ENCODE measurements at places on chromosomes 5 and 9.
A peak's percentile ranks its signal among the peaks of the same experiment; 100 is the strongest.

- no peak for DNase-seq
Measured at GRCh38 chr5:76626738-76627137, 3.5 kb upstream of the F2RL2 start.

DNA sequence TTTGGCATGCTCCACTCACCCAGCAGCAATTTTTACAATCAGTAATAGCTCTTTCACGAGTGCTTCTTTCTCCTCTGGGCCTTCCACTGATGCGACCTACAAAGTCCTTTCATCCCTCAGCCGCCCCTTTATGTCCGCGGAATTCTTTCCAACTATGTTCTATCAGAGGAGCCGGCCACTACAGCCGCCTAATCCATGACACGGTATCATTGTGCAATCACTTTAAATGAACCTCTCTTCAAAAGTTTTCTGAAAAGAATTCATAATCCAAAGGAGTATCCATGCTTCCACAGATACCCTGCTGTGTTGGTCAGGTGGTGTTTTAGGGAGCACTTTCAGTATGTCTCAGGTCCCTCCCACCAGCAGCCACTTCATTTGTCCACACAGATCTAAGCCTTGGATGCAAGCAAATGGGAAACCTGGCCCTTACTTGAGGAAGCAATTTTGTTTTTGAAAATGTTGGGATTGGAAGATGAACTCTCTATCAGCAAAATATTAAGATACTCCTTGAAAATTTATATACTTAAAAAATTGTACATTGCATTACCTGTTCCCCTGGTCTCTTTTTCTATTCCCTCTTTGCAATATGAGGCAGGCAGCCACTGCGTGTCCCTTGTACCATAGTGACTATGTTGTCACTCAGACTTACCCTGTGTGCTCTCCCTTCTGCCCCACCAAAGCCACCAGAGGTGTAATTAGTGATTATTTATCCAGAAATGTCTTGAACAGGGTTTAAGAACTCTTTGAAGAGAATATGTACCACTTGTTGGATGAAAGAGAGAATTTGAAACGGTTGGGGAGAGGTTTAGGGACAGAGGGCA, 12.9 kb upstream of the MEF2C start:
- DNase-seq = no peak

DNA sequence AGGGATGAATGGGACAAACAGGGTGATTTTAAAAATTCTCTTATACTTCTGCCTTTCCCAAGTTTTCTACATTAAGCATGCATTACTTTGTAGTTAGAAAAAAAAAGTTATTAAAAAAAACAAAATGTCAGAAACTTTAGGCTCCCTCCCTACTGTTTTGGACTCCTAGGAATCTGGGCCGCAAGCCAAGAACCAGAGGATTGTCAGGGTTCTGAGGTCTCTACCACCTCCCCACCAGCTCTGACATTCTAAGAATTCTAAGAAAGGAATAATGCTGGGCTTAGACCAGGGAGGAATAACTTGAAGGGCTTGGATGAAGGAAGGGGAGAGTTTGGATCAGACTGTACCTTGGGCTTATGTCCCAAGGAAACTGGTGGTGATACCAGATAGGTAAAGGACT, 1.1 kb upstream of the ARHGEF39 start:
- DNase-seq = no peak

DNA sequence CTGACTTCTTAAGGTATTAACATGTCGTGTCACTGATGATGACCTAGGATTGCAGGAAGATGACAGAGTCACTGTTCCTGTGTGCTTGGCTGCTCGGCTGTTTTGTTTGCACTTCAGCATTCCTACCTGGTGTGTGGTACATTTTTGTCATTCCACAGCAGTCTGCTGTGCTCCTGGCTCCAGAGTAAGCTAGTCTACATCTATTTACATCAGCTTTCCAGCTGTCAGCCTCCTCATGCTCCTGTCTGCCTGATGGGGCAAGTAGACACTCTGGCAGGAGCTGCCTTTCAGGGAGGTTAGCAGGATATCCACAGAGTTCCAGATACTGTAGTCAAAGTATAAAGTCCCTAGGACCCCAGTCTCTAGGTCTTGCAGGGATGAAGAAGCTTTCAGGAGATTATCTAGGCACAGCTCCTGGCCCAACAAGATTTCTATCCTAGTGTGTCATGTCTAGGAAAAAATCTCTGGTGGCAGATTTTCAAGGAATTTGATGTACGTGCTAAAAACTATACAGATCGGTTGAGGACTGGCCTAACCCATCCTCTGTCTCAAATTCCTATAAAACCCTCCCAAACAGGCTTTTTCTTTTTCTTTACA, 28.4 kb downstream of the RUSC2 start:
- peak; percentile 87 for DNase-seq

- peak; percentile 32 for DNase-seq
Measured at GRCh38 chr5:34817558-34818351, 21.2 kb upstream of the TTC23L start.

DNA sequence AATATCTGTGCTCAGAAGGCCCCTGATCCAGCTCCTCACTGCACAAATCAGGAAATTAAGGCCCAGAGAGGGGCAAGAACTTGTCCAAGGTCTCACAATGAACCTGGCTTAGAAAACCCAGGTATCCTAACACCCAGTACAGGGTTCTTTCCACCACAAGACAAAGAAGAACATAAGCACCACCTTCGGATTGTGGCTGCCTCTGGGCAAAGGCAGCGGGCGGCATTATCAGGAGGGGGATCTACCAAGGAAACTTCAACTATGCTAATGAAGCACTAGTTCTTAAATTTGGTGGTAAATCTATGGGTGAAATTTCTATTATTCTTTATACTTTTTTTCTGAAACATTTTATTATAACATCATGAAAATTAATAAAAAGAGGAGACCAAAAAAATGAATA, 17.9 kb downstream of the ANXA6 start:
- DNase-seq = no peak

DNA sequence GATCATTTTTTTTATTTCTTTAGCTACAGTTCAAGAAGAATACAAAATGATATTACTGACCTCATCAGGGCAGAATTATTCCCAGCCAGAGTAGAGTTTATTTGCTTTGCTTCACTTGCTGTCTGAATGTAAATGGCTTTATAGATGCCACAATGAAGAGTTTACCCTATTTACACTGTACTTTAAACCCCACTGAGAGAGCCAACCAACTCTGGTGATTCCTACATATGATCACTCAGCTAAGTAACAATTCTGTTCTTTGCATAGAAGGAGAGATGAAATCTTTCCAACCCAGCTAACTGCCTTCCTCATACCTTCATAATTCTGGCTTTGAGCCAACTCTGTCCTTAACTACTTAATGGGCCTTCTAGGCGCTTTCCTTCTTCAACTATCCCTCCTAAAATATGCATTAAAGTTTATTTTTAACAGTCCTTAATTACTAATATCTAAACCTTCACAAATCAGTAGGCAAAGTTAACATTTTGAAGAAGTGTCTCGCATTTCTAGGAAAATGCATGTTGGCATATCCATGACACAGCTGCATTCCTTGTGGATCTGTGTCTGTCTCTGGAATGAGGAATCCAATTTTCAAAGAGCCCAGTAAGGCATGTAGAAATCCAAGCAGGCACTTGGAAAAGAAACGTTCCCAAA, 284.8 kb upstream of the GRAMD2B start:
- DNase-seq = peak; percentile 47

DNA sequence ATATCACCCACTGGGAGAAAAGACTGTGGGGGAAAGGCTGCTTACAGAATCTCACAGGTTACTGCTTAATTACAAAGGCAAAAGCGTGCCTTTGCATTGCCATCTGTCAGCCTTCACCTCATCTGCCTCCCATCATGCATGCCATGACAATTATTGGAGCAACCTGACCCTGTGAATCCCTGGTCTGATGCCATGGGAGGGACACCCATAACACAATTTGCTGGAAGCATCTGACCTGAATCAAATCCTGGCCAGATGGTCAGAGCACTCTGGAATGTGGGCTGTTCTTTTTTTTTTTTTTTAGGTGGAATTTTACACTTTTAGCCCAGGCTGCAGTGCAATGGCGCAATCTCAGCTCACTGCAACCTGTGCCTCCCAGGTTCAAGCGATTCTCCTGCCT, 11.6 kb upstream of the RETREG1 start:
- DNase-seq = no peak

DNA sequence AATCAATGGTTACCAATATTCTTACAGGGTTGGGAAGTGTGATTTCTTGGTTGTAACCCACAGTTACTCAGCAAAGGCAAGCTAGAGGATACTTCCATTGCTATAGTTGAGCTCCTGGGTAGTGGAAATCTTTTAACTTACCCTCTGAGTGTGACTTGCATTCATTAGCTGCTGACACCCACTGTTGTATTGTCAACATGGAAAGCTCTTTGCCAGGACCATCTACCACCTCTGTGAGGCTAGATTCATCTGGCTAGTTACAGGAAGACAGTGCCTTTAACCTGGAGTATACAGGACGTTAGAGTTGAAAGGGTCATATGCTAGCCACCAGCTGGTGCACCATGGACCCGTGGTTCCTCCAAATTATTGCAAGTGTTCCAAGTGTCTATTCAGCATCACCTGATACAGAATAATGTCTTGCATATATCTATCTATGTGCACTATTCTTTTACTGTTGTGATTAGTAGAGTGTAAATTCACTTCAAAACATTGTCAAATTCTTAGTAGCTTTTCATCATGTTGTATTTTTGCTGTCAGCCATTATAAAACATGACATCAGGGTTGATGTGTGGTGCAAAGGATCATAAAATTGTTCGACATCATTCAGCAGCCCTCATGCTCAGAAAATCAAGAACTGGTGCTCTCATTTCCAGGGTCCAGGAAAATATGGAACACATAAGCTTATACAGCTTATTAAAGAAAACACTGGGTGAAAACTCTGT, 239.0 kb downstream of the PJA2 start:
- DNase-seq = no peak

- DNase-seq = no peak
Measured at GRCh38 chr9:77978086-77978781, 53.4 kb downstream of the GNAQ start.

- peak; percentile 91 for DNase-seq
Measured at GRCh38 chr9:130331573-130331972, 66.0 kb downstream of the HMCN2 start.

DNA sequence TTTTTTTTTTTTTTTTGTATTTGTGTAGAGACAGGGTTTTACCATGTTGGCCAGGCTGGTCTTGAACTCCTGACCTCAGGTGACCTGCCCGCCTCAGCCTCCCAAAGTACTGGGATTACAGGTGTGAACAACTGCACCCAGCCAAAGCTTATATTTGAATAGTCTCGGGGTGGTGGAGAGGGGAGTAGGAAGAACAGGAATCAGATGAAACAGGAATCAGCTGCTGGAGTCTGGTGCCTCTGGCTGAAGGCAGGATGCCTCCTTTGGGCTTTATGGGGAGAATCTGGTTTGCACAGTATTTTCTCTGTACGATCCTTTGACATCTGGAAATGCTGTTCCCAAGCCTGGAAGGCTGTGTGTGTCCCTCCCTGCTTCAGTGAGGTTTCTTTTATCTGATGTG, 10.9 kb downstream of the C5orf52 start:
- DNase-seq = no peak

- peak; percentile 92 for DNase-seq
Measured at GRCh38 chr5:174532455-174533453, 191.6 kb upstream of the MSX2 start.

- no peak for DNase-seq
Measured at GRCh38 chr9:83570359-83570758, 32.2 kb upstream of the FRMD3 start.

- peak; percentile 4 for DNase-seq
Measured at GRCh38 chr5:119966028-119966427, 336.7 kb downstream of the FAM170A start.

GRCh38 chr9:121285835-121286687, 18.1 kb downstream of the GSN start:
- DNase-seq = peak; percentile 70

DNA sequence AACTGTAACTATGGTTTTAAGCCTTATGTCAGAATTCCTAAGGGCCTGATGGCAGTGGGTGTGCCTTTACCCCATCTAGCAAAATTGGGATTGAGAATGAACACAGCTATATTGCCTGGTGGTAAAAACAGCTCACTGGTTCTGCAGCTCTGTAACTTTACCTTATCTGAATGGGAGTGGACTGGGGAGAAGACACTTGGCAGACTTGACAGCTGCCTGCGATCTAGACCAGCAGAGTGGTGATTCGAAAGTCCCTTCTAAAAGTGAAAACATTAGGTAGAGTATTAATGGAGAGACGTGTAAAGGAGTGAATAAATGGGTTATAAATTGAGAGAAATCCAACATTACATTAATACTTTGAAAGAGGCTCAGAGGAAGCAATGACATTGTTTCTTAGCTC, 289.1 kb upstream of the EDIL3 start:
- no peak for DNase-seq

DNA sequence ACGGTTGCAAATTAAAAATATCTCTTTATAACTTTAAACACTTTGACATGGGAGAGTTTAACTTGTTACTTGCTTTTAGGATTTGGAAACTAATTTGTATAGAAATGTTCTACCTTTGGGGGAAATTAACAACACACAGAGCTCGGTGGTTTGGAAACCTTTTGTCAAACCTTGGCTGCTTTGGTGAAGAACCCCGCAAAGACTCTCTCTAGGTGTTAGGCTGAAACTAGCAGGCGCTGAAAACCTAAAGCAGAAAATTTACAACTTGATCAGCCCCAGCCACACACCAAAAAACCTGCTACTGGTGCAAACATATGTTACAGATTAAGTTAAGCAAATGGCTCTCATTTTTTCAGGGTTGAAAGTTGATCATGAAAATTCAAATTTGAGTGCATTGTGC, 25.8 kb downstream of the NR2F1 start:
- DNase-seq = no peak

DNA sequence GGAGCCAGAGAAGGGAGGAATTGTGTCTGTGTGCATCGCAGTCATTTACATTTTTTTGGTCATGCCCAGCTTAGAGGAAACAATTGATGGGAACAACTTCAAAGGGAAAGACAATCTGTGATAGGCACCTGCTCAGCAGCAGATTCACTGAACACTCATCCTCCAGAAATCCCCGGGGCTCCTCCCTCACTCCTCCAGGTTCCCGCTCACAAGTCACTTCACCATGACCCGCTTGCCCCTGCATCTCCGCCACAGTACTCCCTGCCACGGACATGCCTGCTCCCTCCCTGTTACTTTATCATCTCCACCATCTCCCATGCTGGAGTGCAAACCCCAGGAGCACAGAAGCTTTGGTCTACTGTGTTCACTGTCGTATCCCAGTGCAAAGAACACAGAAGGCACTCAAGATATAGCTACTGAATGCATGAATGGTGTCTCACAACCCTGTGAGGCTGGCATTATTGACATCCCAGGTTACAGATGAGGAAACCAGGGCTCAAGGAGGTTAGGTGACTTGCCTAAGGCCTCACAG, 16.2 kb downstream of the LHX6 start:
- no peak for DNase-seq

GRCh38 chr9:133522073-133522910, 2.5 kb downstream of the MYMK start:
- DNase-seq = no peak

GRCh38 chr5:156103155-156103885, 223.6 kb upstream of the SGCD start:
- peak; percentile 32 for DNase-seq

GRCh38 chr9:12716823-12717600, 23.8 kb downstream of the TYRP1 start:
- DNase-seq = no peak

Data from AG08395 (cell line).